ENCODE measurements at places on chromosomes 12 and 14.

DNA sequence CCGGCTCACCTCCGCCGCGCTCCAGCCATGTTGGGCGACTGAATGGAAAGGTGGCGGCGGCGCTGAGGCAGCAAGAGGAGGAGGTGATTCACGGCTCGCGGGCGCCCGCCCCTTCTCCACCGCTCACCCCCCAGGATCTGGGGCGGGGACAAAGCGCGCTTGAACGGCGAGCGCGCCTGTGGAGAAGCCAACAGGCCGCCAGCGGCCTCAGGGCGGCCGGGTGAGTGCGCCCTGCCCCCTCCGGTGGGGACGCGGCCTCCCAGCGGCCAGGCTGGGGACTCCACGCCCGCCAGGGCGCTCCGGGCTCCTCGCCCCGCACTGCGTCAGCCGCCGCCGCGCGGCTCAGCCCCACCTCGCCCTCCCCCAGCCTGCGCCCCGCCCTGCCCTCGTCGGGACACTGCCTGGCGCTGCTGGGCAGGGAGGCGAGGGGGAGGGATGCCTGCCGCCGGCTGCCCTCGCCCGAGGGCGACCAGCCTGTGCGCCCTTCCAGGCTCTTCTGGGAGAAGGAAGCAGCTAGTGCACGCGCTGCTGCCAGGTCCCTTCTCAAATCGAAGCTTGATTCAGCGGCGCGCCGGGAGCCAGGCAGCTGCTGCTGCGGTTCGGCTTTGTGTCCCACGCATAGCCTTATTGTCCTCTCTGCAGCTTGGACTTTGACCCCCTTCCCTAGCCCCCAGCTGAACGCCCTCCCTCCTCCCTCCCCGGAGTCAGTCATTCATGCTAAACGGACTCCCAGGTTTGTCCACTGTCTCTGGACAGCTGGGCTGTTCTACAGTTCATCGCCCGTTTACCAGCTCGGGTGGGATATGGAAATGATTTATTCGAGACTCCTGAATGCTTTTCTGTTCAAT, at the start of gene KIF21A:
TSS of gene KIF21A (minus strand) at position 40 of the 848 bp plus-strand sequence. CDS start 150 bp downstream, outside the sequence.
- DNase-seq: peak; percentile 69

DNA sequence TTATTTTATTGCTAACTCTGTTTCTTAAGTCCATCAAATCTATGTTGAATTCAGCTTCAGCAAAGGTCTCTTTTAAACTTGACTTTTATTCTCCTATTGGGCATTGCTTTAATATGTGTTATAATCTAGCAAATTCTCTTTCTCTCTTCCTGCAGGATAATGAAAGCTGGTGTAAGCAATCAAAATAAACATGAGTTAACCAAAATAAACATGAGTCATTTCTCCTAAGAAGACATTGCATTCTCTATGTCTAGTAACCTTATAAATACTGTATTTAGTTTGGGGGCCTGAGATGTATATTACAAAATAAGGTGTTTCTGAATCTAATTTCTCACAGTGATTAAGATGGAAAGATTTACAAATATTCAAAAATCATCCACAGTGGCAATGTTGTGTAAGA, 739.1 kb upstream of the ATXN7L3B start:
- no peak for DNase-seq

DNA sequence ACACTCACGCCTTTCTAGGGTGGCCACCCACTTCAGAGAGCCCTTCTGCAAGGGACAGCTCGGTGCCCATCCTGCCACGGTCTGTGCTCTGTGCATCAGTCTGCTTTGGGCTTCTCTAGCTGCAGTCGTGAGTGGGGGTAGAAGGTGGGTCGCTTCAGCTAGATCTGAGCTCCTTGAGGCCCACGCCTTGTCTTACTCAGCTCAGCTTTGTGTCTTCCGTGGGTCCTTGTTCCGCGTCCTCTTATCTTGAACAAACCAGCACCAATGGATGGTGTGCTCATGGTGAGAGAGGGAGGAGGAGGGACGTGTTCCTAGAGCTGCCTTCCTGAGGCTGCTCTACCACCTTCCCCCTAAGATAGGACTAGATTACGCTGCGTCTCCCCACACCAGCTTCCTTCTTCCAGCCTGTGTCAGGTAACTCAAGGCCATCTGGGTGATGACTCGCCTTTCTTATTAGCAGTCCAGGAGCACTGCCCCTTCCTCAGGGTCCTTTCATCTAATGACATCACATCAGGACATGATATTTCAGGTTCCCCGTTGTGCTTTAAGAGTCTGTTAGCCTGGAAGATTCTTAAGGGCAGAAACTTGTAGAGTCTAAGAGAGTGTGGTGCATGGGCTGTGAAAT, 118.8 kb downstream of the TSPAN9 start:
- DNase-seq: no peak

- DNase-seq: no peak
Measured at GRCh38 chr14:74882103-74882920, 596 bp downstream of the DLST start.

GRCh38 chr14:62885451-62885850, 159.8 kb downstream of the KCNH5 start:
- DNase-seq: no peak

- DNase-seq: no peak
Measured at GRCh38 chr12:91893476-91893875, 252.2 kb downstream of the BTG1 start.

DNA sequence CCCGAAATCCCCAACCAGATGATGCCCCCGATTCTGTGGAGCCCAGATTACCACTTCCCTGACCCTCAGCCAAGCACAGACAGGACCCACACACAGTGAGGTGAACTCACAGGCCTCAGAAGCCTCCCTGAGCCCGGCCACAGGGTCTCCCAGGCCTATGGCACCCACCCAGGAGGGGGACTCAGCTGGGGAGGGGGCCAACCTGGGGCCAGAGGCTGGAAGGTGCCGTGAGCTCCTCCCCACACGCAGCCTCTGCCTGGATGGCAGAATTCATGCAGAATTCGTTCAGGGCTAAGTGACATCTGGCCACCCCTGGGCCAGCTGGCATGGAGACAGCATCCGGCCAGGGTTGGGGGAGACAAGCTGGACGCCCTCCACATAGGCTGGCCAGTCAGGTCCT, 11.8 kb downstream of the TMEM179 start:
- no peak for DNase-seq

- DNase-seq: no peak
Measured at GRCh38 chr12:6826734-6827436, 1.3 kb upstream of the P3H3 start.

DNA sequence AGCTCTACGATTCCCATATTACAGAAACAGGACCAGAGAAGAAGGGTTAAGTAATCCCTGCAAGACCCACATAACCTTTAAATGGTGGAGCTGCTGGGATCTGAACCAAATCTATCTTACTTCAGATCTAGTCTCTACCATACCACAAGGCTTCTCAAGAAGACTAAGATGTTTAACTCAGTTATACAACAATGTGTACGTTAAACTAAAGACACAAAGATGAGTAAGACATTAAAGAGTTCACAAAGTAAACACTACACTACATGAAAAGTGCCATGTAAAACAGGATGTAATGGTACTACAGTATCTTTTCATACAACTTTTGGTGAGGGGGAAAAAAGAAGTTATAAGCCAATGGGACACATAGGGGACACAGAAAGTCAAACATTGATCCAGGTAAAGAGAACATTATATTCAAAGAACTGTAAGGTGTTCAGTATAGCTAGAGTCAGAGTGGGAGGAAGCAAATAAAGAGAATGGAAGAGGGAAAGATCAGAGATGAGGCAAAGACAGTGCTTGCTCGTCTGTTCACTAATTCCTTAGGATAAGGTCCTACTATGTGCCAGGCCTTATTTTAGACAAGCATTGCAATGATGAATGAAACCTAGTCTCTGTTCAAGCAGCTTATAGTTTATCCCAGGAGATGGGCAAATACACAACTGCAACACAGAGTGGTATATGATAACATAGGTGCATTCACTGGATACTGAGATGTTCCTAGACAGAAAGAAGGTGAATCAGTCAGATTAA, 7.7 kb downstream of the TMED10 start:
- DNase-seq: no peak

GRCh38 chr12:86772696-86773095, 516.5 kb upstream of the MGAT4C start:
- no peak for DNase-seq

DNA sequence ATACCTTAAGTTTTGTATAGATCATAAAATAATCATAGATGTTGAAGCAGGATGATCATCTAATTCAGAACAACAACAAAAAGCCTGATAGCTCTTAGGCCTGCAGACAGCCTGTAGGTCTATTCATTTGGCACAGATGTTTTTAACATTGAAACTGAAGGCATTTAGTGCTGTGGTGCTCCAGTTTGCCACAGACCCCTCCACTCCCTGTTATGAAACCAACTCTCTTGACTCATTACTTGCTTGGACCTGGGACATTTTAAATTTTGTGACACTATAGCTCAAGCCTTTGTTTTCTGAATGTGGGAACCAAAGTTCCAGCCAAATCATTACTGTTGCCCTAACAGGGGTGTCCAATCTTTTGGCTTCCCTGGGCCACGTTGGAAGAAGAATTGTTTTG, 9.1 kb downstream of the PRKCH start:
- no peak for DNase-seq

DNA sequence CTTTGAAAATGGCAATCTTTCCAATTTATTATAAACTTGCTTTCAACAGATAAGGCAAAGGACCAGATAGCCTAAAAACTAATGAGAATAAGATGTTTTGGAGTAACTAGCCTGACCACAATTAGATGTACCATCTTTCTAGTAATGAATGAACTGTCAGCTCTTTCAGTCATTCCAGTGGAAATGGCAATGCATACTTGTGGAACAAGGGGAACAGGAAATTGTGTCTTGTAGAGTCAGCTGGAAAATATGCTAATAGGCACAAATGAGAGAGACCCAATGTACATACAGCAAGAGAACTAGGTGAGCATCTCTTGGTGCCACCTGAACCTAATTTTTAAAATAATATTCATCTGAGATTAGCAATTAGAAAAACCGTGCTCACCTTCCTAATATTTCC, 76.1 kb upstream of the GPHB5 start:
- DNase-seq: no peak

- DNase-seq: peak; percentile 10
Measured at GRCh38 chr12:1972260-1972659, 32.0 kb downstream of the DCP1B start.

DNA sequence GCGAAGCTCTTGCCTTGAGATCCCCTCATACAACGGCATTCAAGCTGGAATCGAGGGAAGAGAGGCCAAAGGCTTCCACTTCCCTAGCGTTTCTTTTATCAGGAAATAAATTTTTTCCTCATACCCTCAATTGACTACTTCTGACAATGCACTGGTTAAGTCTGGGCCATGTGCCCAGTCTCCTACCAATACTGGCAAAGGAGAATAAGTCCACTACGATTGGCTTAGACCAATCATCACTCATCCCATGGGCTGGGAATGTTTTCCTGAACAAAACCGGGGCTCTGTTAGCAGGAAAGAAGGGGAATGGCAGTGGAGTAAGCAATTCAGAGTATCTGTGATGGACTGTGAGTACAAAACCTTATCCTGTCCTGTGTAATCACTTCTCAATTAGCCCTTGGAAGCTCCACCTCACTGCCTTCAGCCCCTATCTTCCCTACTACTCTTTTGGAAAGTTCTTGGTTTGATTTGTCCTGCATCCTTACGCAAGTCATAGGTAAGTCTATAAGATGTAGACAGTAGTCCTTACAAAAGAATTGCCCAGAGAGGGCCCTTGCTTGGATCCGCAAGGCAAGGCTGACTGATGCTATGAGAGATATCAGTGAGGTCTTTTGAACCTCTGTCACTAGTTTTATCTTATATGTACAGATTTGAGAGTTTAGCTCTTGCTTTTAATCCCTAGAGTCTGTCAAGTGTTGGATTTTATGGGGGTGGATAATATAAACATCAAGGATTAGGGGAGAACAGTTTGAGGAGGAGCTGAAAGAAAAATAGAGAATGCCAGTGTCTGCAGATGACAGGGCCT, 36.3 kb upstream of the CDK17 start:
- no peak for DNase-seq

DNA sequence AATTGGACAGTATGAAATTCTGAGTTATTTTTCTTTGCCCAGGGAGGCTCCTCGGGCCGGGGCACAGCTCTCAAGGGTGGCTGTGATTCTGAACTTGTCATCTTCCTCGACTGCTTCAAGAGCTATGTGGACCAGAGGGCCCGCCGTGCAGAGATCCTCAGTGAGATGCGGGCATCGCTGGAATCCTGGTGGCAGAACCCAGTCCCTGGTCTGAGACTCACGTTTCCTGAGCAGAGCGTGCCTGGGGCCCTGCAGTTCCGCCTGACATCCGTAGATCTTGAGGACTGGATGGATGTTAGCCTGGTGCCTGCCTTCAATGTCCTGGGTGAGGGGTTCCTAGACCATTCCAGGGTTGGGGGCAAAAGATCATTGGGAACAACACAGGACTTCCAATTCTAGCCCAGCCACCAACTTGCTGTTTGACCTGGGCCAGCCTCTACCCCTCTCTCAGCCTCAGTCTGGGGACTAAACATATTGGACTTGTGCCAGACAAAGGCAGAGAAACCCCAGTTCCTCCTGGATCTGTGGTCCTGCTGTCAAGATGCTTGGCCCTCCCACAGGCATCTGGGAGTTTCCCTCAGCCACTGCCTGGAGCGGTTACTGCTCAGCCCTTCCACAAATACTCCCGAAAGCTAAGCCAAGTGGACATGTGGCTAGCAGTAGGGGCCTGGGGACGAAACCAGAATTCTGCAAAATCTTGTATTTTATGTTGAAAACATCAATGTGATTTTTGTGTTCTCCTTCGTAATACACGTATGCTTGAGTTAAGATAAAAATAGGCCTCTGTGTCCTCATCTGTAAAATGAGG, 3.5 kb downstream of the OAS3 start:
- no peak for DNase-seq

GRCh38 chr12:106170285-106170684, 31.5 kb upstream of the NUAK1 start:
- no peak for DNase-seq

GRCh38 chr14:89160437-89160836, 256.6 kb downstream of the FOXN3 start:
- DNase-seq: no peak

- peak; percentile 64 for DNase-seq
Measured at GRCh38 chr12:92784797-92785562, 82.2 kb downstream of the PLEKHG7 start.

- no peak for DNase-seq
Measured at GRCh38 chr12:92911339-92911738, 17.8 kb downstream of the EEA1 start.

DNA sequence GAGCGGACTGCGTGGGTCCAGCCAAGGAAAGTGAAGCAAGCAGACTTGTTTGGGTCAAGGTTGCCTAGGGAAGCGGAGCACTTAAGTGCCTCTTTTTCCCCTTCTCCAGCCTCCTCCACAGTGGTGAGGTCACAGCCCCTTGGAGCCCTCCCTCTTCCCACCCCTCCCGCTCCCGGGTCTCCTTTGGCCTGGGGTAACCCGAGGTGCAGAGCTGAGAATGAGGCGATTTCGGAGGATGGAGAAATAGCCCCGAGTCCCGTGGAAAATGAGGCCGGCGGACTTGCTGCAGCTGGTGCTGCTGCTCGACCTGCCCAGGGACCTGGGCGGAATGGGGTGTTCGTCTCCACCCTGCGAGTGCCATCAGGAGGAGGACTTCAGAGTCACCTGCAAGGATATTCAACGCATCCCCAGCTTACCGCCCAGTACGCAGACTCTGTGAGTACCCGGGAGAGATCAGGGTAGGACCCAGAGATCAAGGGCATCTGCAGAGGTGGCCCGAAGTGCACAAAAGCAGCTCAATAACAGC, at the start of gene TSHR:
TSS of gene TSHR (plus strand) at position 206 of the 526 bp plus-strand sequence. CDS start at position 266, 60 bp downstream.
- DNase-seq: no peak
